ENCODE measurements at places on chromosomes 1 and 21. TPM values are rescaled to one million over a fixed set of nuclear protein-coding genes. Genes with fewer than 3 reads are reported as not detected.

Gene GPR37L1
- not detected for total RNA-seq

Gene NTMT2
- not detected for total RNA-seq

Gene TNFRSF14
- 145 TPM for total RNA-seq

Gene GAS5
- 878 TPM for total RNA-seq

Gene ERICH3
- total RNA-seq: not detected

GRCh38 chr1:215358356-215358755 is 208.7 kb upstream of the KCTD3 start:
- H3K4me1 ChIP-seq: no peaks in the 10 kb centered on the region
- H3K36me3 ChIP-seq: no peaks in the 10 kb centered on the region
- no peak overlapping the region for H3K4me3 ChIP-seq
- no peak for DNase-seq

DNA sequence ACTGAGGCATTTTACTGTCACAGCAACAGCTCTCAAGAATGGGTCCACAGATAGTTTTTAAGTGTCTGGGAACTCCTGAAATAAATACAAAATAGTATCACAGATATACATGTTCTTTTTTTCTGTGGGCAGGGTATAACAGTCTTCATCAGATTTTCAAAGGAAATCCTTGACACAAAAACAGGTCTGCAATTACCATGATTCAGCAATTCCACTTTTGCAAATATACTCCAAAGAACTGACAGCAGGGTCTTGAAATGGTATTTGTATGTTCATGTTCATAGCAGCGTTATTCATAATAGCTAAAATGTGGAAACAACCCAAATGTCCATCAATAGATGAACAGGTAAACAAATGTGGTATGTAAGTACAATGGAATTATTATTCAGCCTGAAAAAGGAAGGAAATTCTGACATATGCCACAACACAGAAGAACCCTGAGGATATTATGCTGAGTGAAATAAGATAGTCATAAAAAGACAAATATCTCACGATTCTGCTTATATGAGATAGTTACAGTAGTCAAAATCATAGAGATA is 85.0 kb downstream of the EPS15 start:
- H3K27me3 ChIP-seq: no peaks in the 10 kb centered on the region
- H3K4me1 ChIP-seq: peaks cover 28% of the 10 kb centered on the region
- H3K4me3 ChIP-seq: no peak overlapping the region
